T47D (cell line): ENCODE measurements at places on chromosomes 7 and 10.

DNA sequence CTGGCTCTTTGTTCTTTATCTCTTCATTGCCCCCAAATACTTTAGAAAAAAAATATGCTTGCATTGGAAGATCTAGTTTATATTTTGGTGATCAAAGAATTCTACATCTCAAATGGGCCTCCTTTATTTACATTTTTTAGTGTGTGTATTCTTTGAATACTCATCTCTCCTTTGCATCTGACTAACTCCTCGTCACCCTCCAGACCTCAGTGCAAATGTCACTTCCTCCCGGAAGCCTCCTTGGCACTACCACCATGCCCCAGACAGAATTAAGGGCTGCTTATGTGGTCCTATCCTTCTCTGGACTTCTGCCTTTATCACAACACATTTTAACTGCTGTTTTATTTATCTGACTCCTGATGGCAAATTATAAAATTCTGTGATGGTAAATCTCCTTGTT, 52.0 kb upstream of the PPP1R3C start:
- no peak for DNase-seq

GRCh38 chr7:137626469-137627067, 220.2 kb downstream of the DGKI start:
- peak; percentile 23 for DNase-seq

GRCh38 chr7:114466917-114467316, 52.3 kb downstream of the FOXP2 start:
- DNase-seq = no peak

GRCh38 chr10:119491966-119492757, 50.4 kb downstream of the RGS10 start:
- no peak for DNase-seq

DNA sequence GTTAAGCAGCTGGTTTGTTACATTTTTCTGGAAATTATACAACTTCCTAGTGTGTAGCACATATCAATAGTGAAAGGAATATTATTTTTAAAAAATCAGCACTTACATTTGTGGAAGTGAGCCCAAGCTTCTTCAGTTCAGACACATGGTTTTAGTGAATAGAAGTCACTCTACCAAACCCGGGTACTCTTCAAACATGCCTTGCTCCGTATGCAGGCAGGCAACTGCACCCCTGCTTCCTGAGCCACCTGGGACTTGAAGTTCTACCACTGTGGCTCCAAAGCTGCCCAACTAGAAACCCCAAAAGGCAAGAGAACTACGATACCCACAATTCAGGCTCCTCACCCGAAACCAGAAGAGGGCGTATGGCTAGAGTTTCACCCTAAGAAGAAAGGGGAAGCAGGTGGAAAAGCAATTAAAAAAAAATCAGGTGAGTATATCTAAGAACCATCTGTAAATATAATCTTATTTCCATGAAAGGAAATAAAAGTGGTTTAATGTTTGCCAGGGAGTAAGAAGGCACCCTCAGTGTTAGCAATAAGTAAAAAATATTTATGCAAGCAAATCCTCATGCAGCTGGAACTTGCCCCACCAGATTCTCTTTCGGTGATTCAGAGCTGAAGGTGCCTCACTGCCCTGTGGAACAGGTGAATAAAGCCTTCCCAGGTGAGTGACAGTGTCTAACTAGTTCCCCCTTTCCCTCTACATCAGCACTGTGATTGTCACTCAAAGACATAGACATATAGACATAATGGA, at the start of gene MACC1:
Gene MACC1, minus strand, starts transcription at position 192 of the 756 bp plus-strand sequence. CDS start 55,522 bp downstream, outside the sequence.
- DNase-seq = peak; percentile 99

DNA sequence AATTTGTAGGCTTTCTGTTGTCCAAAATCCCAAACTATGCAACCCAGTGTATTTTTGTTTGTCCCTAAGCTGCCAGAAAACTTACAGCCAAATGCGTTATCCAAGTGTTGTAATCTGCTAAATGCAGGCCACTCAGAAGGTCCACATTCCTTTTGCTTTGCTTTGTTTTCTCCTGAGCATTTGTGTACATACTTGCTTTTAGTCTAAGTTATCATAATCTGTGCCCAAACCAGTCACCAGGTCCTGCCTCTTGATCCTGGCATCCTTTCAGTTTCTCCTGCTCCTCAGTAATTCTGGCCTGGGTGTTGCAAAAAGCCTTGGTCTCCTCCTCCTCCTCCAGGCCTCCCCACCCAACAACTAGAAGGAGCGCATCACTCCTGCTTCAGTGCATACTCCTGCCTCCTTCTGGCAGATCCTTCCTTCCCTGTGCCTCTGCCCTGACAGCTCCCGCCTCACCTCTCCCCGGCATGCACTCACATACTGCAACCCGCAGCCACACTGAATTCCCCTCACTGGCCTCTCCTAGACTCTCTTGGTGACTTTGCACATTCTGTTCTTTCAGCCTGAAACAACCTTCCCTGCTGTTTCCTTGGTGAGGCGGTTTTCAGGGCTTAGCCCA, 2.3 kb downstream of the DENND2A start:
- no peak for DNase-seq

- DNase-seq = no peak
These were observed 124.3 kb downstream of the ACTR3B start for GRCh38 chr7:152883858-152884257.

DNA sequence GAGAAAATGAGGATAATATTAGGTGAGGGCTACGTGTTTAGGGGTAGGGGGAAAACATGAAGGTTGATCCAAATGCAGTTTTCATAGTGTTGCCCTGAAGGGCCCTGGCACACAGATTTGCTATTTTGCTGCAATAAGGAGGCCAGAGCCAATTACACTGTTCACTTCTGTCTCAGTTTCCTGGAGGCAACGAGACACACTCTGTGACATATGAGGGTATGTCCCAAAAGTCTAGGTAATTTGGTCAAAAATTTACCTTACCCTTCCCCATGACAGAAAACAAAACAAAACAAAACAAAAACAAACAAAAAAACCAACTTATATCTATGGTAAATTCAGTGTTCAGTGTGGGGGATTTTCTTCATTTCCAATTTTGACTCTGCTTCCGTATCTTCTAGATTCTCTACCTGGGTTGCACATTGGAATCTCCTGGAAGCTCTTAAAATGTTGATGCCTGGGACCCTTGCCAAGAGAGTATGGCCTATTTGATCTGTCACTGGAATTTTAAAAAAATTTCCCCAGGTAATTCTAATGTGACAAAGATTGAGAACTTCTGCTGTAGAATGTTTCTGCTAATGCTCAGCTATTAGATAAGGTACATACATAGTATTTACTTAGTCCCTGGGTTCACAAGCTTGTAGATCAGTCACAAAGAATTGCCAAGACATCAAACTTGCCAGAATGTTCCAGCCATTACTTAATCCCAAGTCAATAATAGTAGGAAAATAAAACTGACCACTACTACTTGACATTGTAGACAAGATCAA, 139.5 kb downstream of the SEMA3E start:
- no peak for DNase-seq

GRCh38 chr7:35820858-35821257, 20.0 kb downstream of the SEPTIN7 start:
- no peak for DNase-seq
